ENCODE measurements at places on chromosomes 6 and 20.
A peak's percentile ranks its signal among the peaks of the same experiment; 100 is the strongest.

DNA sequence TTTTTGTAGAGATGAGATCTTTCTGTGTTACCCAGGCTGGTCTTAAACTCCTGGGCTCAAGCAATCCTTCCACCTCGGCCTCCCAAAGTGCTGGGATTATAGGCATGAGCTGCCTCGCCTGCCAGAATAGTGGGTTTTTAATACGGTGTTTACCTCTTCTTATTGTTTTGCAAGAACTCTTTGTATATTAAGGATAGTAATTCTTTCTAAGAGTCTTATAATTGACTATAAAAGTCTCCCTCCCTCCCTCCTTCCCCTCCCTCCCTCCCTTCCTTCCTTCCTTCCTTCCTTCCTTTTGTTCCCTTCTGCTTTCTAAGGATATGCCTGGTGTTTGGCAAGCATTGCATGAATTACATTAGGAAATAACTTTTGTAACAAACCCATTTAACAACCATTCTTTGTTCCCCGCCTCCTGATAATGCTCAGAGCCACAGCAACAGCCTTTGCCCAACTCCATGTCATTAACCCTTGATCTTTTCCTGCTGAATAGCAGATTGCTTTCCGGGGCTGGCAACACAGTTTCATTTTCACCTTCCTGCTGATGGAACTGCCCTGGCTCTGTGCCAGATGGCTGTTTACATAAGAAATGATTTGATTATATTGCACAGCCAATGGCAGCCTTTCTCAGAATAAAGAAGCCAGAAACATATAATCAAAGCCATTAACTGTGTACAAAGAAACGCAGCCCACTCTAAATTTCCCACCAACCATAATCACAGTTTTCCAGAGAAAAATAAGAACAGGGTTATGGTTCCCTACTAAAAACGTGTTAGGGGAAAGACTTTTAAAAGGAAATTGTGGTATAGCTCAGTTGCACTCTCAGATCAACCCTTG is 143.7 kb upstream of the PTPN1 start:
- DNase-seq, result no peak

DNA sequence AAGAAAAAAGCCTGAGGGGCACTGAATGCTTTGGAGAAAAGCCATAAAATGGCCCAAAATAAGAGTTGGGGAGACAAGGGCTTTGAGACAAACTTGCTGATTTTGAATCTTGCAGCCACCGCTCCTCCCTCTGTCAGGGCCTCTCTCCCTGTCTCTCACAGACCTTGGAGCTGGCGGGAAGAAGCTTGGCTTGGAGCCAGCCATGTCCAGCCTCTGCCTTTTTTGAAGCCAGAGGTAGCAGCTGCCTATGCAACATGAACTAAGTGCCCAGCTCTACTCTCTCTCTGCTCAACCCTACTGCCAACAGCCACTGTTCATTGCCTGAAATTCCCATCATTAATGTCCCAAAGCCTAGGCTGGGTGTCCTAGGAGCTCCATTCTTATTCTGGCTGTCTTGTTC is 63.7 kb upstream of the CTNNBL1 start:
- no peak for DNase-seq

- peak; percentile 56 for DNase-seq
These were observed 385.0 kb downstream of the CD83 start for GRCh38 chr6:14502551-14502950.

DNA sequence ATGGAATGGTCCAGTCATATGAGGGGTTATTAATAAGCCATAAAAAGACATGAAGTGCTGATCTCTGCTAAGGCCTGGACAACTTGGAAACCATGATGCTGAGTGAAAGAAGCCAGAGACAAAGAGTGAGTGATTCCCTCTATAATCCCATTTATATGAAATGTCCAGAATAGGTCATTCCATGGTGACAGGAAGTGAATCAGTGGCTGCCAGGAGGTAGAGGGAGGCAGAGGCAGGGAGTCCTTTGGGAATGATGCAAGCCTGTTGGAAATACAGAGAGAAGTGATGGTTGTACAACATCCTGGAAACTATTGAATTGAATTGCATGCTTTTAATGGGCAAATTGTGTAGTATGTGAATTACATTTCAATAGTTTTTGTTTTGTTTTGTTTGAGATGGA is 26.4 kb downstream of the ANKRD60 start:
- no peak for DNase-seq

GRCh38 chr20:10225439-10226060 is 6.9 kb downstream of the SNAP25 start:
- DNase-seq, result no peak

DNA sequence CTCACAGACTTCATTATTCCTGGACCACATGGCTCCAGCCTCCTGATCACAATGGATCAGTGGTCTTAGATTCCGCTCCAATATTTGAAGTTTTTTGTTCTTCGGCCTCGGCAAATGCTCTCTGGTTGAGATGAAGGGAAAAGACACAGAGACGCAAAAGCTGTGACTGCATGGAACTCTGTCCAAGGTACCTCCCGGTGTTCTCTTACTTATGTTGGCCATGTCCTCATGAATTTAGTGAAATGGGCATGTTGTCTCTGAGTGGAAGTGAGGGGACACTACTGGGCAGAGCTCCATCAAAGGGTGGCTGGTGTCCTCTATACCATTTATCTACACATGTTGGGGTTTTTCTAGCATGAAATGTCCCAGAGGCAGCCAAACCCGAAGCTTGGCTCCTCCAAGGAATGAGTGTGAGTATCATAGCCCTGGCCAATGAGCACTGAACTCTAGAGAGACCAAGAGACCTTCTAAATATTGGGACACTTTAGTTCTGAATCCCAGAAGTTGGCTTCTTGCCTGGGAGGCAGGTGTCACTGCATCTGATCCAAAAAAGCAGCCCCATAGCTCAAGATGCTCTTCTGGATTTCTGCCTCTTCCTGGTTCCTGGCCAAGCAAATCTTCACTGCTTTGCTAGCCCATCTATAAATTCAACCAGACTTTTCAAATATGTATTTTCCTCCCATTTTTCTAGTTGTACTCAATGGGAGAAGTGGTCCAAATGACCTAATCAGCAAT is 34.1 kb downstream of the HLA-G start:
- no peak for DNase-seq

DNA sequence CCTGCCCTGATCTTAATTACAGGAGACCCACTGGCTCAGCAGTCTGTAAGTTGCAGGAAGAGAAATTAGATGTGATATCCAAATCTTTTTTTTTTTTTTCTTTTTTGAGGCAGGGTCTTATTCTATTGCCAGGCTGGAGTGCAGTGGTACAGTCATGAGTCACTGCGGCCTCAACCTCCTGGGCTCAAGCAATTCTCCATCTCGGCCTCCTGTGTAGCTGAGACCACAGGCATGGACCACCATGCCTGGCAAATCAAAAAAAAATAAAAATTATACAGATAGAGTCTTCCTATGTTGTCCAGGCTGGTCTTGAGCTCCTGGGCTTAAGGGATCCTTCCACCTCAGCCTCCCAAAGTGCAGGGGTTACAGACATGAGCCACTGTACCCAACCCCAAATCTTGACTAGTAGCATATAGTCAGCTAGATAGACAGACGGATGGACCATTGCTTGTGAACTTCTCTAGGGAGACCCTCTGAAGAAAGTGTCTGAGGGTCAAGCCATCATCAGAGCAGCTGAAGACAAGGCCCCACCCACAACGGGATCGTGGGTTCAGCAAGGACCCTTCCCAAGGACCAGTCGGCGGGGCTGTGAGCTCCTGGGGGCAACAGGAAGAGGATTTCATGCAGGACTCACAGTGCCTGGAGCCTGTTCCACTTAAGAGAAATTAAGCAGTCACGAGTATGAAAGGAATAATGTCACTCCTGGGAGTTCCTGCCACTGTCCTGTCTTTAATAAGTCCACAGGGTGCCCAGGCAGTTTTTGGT is 222.7 kb downstream of the ANKRD60 start:
- DNase-seq, result no peak

GRCh38 chr6:106163446-106163965 is 77.4 kb downstream of the PRDM1 start:
- no peak for DNase-seq

DNA sequence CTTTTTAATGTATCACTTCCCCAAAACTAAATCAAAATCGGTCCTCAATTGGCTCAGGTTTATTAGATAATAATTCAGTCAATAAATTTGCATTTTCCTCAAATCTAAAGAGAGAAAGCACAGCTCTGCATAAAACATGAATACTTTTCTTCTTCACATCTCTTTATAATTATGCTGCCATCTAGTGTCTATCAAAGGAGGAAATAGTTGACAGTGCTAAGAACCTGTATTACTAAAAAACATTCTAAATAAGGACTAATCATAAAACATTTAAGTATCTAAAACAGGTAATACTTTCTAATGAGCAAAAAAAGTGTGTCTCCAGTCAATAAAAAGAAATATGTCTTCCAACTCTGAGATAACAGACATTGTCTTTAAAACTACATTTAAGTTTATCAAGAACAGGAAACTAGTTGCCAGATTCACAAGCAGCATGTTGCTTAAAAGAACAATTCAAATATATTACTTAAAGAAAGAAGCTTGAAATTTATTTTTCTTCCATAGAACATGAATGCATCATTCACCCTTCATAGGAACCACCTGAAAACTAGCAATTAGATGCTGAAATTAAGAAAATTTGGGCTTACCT is 56.5 kb upstream of the DST start:
- no peak for DNase-seq

- no peak for DNase-seq
These were observed 2.4 kb downstream of the PGM3 start for GRCh38 chr6:83190626-83191025.

GRCh38 chr6:153001767-153002612 is 519 bp downstream of the MTRF1L start:
- DNase-seq, result peak; percentile 22

- DNase-seq, result peak; percentile 54
These were observed 26.3 kb upstream of the PLCG1 start for GRCh38 chr20:41110930-41111577.

DNA sequence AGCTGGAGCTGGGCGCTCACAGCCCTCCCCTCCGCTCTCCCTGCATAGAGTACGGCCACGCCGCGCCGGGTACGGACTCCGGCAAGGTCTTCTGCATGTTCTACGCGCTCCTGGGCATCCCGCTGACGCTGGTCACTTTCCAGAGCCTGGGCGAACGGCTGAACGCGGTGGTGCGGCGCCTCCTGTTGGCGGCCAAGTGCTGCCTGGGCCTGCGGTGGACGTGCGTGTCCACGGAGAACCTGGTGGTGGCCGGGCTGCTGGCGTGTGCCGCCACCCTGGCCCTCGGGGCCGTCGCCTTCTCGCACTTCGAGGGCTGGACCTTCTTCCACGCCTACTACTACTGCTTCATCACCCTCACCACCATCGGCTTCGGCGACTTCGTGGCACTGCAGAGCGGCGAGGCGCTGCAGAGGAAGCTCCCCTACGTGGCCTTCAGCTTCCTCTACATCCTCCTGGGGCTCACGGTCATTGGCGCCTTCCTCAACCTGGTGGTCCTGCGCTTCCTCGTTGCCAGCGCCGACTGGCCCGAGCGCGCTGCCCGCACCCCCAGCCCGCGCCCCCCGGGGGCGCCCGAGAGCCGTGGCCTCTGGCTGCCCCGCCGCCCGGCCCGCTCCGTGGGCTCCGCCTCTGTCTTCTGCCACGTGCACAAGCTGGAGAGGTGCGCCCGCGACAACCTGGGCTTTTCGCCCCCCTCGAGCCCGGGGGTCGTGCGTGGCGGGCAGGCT is 4.6 kb downstream of the KCNK15 start:
- no peak for DNase-seq

DNA sequence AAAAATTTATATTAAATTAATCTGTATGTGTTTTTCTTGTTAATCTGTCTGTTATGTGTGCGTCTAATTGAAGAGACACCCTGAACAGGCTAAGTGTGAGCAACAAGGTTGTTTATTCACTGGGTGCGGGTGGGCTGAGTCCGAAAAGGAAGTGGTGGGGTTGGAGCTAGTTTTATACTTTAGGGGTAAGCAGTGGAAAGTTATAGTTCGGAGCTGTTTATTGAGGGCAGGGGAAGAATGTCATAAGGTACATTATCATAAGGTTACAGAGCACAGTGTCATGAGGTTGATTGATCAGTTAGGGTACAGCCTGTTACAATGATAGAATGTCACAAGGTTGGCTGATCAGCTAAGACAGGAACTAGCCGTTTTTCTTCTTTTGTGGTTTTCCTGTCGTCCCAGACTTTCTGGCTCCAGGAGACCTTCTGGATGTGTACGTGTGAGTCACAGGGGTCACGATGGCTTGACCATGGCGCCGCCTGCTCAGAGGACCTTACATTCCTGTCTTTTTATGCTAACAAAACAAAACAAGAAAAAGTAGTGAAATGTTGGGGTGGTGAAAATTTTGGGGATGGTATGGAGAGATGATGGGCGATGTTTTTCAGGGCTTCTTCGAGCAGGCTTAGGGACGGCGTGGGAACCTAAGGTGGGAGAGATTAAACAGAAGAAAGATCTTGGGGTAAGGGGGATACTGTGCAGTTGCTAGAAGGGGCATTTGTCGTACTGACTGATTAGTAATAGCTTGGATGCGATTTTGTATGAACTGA is 754.0 kb upstream of the ADGRB3 start:
- DNase-seq, result no peak

DNA sequence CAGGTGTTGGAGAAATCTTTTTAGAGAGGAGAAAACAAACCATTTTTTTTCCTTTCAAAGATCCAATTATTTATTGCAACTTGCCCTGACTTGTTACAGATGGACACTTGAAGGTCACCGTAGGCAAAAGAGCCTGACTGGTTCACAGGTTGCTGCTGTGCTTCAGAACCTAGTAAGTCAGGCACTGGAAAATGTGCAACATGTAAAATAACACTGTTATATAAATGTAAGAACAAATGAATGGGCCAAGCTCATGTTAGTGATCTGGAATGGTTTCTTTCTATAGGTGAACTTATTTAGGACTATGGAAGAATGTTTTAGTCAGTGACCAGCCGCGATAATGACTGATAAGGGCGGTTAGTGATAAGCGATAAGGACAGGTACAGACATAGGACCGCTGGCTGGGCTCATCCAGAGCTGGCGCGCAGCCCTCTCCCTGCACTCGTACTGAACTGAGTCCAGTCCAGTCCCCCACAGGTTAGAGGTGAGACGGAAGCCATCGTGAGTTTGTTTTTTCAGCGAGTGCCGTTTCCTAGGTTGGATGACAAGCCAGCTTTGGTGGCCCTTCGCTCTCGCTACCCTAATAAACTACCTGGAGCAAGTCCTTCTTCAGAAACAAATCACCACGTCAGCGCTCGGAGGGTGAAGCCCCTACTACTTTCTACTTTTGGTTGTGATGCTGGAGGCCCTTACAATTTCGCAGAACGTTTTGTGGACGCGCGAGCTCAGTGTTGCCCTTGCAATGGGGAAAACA is 94.4 kb upstream of the PRDM1 start:
- peak; percentile 66 for DNase-seq

GRCh38 chr20:16385891-16386290 is 187.4 kb downstream of the KIF16B start:
- no peak for DNase-seq

- no peak for DNase-seq
These were observed 7.8 kb downstream of the STX11 start for GRCh38 chr6:144158133-144158532.

DNA sequence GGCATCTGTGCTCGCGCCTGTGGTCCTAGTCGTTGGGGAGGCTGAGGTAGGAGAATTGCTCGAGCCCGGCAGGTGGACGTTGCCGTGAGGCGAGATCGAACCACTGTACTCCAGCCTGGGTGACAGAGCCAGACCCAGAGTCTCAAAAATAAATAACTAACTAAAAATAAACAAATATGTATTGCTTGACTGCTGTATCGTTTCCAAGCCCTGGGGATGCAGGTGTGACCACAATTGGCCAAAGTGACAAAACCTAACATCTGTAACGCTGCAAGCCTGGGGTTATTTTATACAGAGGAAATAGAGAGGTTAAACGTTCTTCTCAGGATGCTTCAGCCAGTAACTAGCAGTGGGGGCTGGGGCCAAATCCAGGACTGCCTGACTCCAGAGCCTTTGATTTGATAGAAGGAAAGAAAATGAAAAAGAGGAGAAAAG is 1.9 kb upstream of the SRSF3 start:
- DNase-seq, result no peak

GRCh38 chr6:14035071-14035847 is 82.3 kb upstream of the CD83 start:
- peak; percentile 84 for DNase-seq

Data from foreskin keratinocyte (primary cell).